ENCODE measurements at places on chromosomes 12 and 14.
A peak's percentile ranks its signal among the peaks of the same experiment; 100 is the strongest.

DNA sequence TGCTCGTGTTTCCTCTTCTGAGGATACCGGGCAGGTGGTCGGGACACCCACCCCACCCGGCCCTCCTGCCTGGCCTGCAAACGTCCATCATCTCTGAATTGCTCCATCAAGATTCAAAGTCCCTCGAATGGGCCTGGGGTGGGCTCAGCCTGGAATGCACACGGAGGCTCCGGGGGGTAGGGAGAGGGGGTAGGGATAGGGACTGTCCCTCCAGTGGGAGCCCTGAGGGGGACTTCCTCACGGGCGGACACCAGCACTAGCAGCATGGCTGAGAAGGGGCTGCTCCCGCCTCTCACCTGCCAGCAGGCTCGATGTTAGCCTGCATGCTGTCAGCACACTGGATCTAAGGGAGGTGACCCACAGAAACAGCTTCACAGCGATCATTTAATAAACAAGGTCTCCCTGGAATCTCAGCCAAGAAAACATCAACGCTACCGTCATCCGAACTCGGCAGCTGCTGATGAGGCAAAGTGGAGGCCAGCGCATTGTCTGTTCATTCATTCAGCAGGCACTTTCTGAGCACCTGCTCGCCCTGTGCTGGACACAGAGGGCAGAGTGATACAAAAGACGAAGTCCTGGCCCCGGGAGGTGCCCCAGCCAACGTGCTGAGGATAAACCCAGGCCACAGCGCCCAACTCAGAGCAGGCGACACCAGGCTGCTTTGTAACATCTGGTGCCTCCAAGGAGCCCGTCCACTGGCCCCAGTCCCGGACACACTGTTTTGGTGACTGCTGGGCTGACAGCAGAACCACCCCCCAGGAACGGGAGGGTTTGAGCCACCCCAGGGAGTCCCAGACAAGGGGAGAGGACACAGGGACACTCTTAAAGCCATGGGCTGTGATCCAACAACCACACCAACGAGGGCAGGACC is 6.3 kb downstream of the TMEM179 start:
- DNase-seq, result no peak

DNA sequence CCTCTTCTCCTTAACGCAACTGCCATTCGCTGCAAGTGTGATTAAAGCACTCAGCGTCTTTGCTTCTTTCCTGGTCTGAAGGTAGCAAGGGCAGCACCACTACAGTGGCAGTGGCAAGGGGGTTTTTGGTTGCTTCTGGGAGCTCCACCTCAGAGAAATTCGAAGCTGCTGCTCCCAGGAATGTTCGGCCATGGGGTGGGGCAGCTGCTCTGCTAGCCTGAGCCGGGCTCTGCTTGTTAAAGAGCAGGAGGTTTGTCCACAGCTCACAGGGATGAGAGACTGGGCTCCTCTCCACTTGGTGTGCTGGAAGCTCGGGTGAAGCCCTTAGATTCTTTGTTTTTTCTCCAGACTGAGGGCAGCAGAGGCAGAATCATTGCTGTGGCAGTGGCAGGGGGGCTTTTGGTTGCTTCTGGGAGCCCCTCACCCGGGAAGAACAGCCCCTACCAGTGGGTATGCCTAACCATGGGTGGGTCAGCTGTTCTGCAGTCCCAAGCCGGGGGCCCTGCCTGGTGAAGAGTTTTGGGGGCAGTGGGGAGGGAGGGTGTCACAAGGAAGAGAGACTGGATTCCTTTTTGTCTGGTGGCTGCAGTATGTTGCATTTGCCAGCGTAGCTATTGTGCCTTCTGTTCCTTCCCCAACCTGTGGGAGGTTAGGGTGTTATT is 340.2 kb downstream of the AEBP2 start:
- no peak for DNase-seq

GRCh38 chr12:8780389-8780788 is 42.0 kb upstream of the A2ML1 start:
- peak; percentile 16 for DNase-seq

DNA sequence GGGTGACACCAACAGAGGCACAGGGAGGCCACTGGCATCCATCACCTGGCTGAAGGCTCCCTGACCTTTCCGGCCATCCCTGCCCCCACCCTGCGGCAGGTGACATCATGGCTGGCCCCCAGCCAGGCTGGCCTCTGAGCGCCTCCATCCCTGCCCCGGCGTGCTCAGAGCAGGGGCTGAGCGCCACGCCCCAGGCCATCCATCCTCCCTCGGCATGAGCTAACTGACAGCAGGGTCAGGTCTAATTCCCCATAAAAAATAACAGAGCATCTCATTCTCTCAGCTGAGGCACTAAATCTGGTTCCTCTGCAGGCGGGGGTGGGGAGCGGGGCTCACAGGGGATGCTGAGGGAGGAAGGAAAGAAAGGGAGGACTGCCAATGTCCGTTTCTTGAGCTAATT is 50.7 kb downstream of the PRIMA1 start:
- no peak for DNase-seq

DNA sequence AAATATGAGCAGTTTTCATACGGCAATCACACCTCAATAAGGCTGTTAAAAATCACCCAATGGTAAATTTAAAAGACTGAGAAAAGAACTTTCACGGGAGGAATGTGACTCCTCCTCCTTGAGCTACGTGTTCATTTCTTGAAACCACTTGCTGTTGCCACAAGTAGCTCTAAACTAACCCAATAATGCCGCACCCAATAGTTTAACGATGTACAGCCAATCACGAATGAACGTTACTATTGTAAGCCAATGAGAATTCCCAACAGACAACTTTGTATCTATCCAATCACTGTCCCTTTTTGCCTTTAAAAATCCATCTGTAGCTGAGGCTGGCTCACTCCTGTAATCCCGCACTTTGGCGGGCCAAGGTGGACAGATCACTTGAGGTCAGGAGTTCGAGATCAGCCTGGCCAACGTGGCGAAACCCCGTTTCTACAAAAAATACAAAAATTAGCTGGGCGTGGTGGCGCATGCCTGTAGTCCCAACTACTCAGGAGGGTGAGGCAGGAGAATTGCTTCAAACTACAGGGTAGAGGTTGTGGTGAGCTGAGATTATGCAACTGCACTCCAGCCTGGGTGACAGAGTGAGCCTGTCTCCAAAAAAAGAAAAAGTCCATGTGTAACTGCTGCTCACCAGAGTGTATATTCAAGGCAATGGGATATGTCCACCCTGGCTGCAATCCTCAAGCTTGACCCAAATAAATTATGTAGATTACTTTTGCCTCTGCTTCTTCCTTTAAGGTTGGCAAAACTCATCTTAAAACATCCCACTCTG is 24.4 kb upstream of the BTBD6 start:
- DNase-seq, result no peak

DNA sequence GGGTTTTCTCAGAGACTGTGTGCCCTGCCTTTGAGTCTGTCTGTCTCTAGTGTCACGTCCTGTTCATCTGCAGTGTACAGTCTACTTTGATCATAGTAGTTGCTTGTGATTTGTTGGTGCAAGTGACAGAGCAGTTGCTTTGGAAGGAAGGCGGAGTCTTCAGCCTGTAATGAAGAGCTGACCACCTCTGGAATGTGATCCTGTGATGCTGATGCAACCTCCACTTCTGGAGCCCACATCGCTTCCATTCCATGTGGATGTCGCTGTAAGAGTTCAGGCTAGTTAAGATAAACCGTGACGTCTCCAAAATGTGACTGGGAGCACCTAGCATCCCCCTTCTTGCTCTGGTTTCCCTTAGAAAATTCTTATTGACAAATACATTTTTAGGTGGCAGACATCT is 51.8 kb downstream of the PELI2 start:
- DNase-seq, result no peak

DNA sequence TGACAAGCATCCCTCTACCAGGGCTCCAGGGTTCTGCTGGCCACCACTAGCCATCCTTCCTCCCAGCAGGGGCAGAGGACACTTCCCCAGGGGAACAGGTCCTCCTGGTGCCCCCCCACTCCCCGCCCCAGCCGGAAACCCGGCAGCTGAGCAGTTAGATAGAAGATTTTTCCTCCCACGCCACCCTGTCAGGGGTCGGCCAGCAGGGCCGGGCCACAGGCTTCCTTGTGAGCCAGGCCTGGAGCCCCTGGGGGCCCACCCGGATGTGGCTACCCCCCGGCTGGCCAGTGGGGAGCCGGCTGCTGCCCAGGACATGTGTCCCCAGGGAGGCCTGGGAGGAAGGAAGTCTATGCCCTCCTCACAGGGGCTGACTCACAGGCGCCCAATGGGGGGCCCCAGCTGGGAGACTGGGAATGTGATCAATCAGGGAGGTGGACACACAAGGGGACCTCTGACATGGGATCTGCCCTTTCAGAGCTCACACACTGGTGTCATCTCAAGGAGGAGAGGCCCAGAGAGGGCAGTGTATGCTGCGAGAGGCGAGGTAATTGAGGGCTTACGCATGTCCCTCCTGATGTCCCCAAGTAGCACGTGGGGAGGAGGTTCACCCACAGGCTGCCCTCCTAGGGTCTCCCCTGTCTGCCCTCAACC is 4.2 kb downstream of the SH2B3 start:
- no peak for DNase-seq

DNA sequence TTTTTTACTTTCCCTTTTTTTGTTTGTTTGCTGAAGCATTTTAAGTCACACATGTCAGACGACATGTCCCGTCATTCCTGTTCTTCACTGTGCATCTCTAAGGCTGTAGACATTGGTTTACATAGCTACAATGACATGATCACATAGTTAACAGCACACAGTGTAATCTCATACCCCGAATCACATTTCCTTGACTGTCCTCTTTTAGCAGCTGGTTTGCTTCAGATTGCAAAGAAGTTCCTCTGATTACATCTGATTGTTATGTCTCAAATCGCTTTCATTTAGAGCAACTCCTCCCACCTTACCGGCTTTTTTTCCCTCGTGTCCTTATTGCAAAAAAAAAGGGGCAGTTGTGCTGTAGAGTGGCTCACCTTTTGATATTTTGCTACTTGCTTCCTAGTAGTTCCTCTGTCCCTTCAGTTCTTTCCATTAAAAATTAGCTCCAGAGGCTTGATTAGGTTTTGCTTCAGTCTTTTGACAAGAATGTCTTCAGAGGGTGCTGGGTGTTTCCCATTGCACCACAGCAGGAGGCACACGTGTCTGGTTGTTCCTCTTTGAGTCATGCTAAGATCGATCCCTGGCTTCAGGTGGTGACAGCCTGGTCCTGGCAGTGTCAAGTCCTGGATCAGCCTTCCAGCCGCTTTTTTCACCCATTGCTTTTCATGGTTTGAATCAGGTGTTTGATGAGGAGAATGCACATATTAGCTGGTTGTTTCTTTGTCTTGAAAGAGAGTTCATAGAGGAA is 35.0 kb downstream of the ZNF664 start:
- no peak for DNase-seq

GRCh38 chr14:71193663-71194062 is 286.4 kb downstream of the PCNX1 start:
- no peak for DNase-seq

DNA sequence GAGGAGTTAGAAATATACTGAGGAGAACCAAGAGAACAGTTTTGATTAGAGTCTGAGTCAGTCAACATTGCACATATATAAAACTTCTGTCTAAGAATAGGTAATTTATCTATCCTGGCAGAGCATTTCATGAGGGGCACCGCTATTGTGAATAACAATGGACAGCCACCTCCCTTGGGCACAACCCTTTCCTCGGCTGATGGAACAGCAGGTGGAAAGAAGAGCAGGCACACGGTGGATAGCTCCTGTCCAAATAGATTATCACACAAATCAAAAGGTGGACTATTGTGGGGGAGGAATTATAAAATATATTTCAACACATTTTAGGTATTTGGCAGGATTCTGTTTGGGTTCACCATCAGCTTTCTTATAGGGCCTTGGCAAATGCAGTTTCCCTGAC is 84.0 kb upstream of the PTPRB start:
- no peak for DNase-seq

GRCh38 chr12:21583587-21583986 is 21.1 kb downstream of the GYS2 start:
- no peak for DNase-seq

- peak; percentile 48 for DNase-seq
Observed at GRCh38 chr12:69355363-69356028, 4.0 kb upstream of the YEATS4 start.

- DNase-seq, result no peak
Observed at GRCh38 chr14:37787879-37788494, 192.6 kb downstream of the TTC6 start.

DNA sequence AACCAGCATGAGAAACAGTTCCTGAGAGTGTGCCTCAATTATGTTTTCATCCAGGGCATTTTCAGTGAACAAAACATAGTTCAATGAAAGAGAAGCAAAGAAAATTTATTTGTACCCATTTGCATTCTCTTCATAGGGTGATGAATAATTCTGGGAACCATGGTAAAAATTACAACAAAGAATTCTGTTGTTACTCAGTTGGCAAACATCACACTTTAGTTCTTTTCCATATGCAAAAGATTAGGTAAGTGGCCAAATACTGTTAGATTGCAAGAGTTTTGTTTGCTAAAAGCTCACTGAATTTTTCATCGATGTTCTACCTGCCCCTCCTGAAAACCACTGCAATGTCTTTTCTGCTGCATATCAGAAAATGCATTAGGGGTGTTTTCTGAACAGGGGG is 132.4 kb upstream of the RGS6 start:
- DNase-seq, result no peak

- DNase-seq, result no peak
Observed at GRCh38 chr14:63367742-63368364, 49.1 kb upstream of the GPHB5 start.

- no peak for DNase-seq
Observed at GRCh38 chr12:127230843-127231260, 1036.1 kb upstream of the TMEM132C start.

- DNase-seq, result no peak
Observed at GRCh38 chr12:107474639-107475539, 210.7 kb upstream of the PWP1 start.

DNA sequence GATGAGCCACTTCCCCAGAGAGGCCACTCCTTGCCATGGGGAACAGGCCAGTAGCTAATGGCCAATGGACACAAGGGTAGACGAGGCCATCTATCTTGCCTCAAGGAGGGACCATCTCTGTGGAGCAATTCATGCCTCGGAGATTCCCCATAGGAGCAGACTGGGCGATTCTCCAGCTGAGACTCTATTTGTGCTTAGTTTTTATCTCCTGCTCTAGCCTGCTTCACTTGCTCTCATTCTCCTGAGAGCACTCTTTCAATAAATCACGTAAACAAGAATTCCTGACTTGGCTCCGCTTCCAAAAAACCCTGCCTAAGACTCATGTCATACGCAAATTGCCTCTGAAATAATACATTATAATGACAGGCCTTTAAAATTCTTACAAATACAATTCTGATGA is 396.4 kb upstream of the USP15 start:
- no peak for DNase-seq

DNA sequence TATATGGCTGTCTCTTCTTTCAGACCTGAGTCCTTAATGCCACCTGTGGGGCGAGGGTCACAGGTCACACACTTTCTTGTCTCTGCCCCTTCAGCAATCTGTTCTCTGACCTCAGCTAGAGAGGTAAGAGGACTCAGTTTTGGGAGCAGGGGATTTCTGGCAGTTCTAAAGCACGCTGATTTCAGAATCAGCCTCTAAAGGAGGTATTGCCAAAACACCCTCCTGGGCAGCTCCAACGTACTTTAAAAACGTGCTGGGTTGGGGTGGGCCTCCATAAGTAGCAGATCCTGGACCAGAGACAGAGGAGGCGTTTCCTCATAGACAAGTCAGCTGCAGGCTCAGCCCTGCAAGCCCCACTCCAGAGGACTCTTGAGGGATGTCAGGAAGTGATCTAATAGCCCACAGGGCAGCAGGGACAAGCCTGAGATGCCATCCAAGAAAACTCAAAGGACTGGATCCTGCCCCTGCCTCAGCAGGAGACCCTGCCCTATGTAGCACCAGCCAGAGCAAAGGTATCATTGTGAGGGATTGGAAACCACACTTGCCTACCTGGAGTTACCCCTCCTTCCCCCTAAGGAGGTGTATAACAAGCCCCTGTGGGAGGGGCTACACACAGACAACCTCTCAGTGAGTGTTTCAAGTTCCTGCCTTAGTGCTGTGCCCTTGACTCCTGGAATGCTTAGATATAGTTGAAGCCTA is 8.5 kb downstream of the CTDSP2 start:
- DNase-seq, result no peak
